IMR-90 (cell line): ENCODE measurements at places on chromosomes 6 and 20. TPM values are rescaled to one million over a fixed set of nuclear protein-coding genes. Genes with fewer than 3 reads are reported as not detected.

Gene ZNF311
- 0.28 and 0.36 TPM in 2 replicates for total RNA-seq

Gene C6orf141
- not detected in 2 replicates for total RNA-seq

Gene GRM1
- not detected in 2 replicates for total RNA-seq

Gene FNDC1
- total RNA-seq, result not detected in 2 replicates

- no peak overlapping the region for H3K27ac ChIP-seq
- no peak for DNase-seq
- H3K36me3 ChIP-seq, result no peaks in the 10 kb centered on the region; the same call in 1 of the 2 replicates
- peaks cover 10% of the 10 kb centered on the region for H3K4me1 ChIP-seq
- no peaks in the 10 kb centered on the region for H3K27me3 ChIP-seq
- no peak overlapping the region for H3K4me3 ChIP-seq
Observed at GRCh38 chr6:130381459-130382380, 15.9 kb downstream of the TMEM200A start.

GRCh38 chr6:34876472-34876871 is 11.4 kb downstream of the TAF11 start:
- no peak overlapping the region for H3K27ac ChIP-seq
- no peak for DNase-seq

DNA sequence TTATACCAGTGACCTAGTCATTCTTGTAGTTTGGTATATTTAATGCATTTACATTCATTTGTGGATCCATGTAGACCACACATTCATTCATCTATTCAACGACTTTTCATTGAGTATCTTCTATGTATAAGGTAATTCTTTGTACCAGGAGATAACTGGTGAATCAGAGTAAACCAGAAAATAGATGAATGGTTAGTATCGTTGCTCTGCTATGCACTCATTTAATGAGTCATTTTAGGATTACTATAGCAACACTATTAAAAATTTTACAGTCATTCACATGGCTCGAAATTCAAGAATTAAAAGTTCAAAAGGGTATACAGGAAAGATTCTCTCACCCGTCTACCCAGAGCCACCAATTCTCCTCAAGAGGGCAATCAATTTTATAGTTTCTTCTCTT is 26.8 kb downstream of the DOK5 start:
- H3K4me1 ChIP-seq, result no peaks in the 10 kb centered on the region
- no peaks in the 10 kb centered on the region for H3K27me3 ChIP-seq
- H3K4me3 ChIP-seq, result no peak overlapping the region
- H3K27ac ChIP-seq, result no peak overlapping the region
- no peaks in the 10 kb centered on the region for H3K36me3 ChIP-seq

DNA sequence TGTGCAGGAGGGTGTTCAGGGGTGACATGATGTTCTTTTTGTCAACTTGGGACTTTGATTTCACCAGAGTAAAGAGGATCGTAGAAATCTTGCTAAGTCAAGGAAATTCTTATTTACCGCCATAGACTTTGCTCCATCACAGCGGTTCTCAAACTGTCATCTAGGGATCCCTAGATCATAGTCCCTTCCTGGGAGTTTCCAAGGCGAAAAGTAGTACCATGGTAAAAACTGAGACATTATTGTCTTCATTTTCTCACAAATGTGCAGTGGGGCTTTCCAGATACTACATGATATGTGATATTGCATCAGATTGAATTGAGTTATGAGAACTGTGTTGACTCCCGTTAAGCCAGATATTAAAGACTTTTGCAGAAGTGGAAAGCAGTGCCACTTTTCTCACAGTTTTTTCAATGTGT is 79.7 kb downstream of the JARID2 start:
- no peaks in the 10 kb centered on the region for H3K27me3 ChIP-seq
- H3K27ac ChIP-seq, result no peak overlapping the region
- H3K4me1 ChIP-seq, result peaks cover 22% of the 10 kb centered on the region
- DNase-seq, result no peak
- no peak overlapping the region for H3K4me3 ChIP-seq
